ENCODE measurements at places on chromosomes 12 and 14.

GRCh38 chr14:33908540-33909223 lies 42.2 kb downstream of the EGLN3 start:
- DNase-seq, result no peak

GRCh38 chr14:28676479-28676878 lies 90.1 kb upstream of the FOXG1 start:
- DNase-seq, result no peak

GRCh38 chr12:115190010-115190770 lies 506.2 kb upstream of the TBX3 start:
- no peak for DNase-seq

- DNase-seq, result no peak
Observed at GRCh38 chr12:53561590-53561953, 54.3 kb upstream of the NPFF start.

- no peak for DNase-seq
Observed at GRCh38 chr14:61460063-61460462, 138.7 kb downstream of the PRKCH start.

GRCh38 chr14:35342489-35343010 lies 50.4 kb downstream of the PSMA6 start:
- no peak for DNase-seq

DNA sequence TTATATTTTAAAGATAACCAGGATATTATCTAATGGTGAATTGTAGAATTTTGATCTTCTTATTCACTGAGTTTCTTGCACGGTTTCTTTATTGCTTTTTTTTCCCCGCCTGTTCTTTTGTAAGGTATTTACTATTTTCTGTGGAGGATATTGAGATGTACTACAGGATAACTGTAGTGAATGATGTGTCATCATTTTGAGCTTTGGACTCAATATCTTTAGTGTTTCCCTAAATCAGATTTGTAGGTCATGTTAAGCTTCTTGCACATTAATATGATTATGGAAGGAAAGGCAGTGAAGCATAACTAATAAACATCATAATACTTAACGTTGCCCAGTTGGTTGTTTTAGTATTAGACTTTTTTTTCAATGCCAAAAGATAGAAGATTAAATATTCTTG lies 81.4 kb downstream of the FBXO33 start:
- DNase-seq, result no peak

DNA sequence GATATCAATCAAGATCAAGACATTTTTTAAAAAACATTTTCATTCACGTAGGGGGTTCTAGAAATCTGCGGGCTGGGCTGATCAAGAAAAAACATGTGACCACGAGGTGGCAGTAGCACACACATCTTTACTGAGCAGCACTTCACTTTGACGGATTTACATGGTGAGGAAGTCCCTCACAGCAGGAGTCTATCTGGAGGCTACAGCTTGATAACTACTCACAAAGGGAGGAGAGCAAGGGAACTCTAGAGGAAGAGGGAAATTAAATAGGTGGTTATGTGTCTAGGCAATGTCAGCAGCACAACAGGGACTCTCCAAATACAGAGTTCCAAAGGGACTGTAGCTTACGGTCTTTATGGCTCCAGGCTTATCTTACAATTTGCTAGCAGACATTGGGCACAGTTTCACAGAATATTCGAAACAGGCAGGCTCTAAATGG lies 248.1 kb downstream of the DPY19L2 start:
- DNase-seq, result peak; percentile 83

DNA sequence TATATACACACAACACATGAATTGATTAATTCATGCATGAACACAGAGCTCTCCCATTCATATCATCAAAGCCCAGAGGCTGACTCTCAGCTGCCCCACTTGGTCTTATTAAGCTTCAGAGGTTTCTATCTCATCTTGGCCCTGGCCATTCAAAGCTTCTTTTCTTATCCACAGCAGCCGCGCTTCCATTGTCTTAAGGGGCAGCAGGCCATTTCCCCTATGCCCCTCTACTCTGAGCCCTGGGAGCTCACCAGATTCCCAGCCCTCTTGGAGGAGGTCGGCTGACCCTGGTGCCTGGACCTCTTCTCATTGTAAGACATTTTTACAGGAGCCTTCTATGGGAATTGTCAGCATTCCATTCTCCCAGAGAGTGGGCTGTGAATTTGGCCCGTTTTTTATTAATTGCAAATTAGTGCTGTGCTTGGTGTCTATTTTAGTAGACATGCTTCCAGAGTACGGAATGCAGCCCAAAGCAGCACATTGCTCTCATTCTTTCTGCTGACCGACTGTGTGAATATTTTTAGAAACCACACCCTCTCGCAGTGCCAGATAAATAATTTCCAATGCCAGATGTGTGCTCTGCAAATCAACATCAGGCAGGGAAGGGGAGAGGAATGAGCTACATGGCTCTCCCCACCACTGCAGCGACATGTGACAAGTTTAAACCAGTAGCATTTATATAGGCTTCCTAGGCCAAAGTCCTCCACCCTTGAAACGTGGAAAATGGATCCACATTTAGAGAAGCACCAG lies 58.5 kb downstream of the NUAK1 start:
- DNase-seq, result no peak

- no peak for DNase-seq
Observed at GRCh38 chr12:58262796-58263195, 321.4 kb downstream of the ATP23 start.

GRCh38 chr12:79954037-79954610 lies 19.2 kb upstream of the PPP1R12A start:
- no peak for DNase-seq

DNA sequence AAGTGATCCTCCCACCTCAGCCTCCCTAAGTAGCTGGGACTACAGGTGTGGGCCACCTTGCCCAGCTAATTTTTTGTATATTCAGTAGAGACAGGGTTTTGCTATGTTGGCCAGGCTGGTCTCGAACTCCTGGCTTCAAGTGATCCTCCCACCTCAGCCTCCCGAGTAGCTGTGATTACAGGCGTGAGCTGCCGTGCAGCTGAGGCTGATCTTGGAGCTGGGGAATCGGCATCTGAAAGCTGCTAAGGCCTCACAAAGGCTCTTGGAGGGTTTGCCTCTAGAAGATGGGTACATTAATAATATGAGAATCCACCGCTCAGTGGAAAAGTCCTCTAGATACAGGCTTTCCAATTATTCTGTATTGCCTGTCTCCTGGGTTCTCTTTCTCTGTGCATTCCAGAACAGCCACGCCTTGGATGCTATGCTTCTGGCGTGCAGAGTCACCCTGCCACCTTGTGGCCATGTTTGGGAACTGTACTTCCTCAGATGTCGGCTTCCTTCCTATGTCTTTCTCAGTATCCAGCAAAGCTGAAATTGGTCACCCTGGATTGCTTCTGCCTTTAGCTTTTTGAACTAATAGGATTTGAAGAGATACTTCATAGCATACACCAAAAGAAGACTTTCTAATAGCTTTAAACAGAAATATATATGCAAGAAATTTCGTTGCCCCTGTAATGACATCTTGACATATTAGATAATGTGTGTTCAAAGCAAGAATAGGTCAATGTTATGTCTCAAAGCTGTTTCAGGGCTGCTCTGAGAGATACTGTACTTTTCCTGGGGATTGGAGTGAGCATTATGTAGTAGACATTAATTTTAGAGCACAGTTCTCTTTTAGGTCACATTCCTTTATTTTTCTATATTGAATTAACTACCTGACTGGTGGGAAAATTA lies 75.4 kb downstream of the SNAPC1 start:
- DNase-seq, result peak; percentile 83

DNA sequence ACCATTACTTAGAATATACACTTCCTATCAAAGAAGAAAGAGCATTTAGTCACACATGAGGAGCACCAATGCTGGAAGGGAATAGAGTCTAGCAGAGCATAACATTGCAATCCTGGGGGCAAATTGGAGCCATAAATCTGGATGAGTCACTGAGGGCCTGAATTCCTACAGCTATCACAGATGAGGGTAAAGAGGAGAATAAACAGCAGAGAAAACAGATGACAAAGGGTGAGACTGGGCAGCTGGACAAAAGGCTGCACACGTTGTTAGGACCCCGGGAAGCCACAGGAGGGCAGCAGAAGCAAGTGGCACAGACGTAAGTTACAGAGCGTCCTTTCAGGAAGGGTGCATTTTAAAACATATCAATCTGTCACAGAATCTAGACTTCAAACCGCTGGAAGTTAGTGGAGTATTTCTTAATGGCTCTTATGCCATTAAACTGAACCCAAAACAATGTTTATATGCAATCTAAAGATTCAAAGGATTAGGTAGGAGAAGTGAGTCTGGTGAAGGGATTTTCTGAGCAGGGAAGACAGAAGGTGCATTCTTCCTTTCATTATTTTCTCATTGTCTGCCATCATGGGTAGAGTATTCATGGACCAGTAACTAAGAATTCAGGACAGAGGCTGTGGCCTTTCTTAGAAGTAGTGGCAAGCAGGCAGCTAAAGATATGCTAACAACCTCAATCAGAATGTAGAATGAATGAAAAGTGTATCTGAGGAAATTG lies 159.8 kb upstream of the DAAM1 start:
- DNase-seq, result peak; percentile 67
